BE2C (cell line): ENCODE measurements at places on chromosomes 2 and 18.
A peak's percentile ranks its signal among the peaks of the same experiment; 100 is the strongest.

DNA sequence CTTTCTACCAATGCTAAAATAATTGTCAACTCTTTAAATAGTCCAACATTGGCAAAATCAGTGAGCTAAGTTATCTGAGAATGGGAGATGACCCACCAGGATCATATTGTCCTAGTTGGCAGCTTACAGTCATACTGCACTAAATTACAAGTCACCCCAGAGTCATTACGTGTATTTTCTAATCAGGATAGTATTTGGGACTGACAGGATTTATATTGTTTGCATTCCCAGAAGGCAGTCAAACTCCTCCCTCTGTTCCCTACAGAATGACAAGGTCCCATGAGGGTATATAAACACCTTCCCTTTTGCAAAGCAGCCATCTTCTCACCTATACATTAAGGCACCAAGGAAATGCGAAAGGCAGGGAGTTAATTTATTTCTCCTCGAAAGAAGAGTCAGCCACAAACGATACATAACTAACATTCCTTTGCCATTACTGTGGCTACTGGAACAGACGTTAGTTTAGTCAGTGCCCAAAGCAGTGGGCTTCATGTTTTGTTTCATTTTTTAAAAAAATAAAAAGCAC lies 125.3 kb downstream of the ANTXR1 start:
- no peak for DNase-seq

- no peak for DNase-seq
Observed at GRCh38 chr18:36009214-36009613, 36.7 kb downstream of the RMP24 start.

GRCh38 chr2:222525811-222526210 lies 101.5 kb downstream of the SGPP2 start:
- DNase-seq, result no peak

- no peak for DNase-seq
Observed at GRCh38 chr2:242063436-242063835, 193.9 kb downstream of the RTP5 start.

GRCh38 chr2:86464652-86465051 lies 23.5 kb downstream of the KDM3A start:
- DNase-seq, result no peak

DNA sequence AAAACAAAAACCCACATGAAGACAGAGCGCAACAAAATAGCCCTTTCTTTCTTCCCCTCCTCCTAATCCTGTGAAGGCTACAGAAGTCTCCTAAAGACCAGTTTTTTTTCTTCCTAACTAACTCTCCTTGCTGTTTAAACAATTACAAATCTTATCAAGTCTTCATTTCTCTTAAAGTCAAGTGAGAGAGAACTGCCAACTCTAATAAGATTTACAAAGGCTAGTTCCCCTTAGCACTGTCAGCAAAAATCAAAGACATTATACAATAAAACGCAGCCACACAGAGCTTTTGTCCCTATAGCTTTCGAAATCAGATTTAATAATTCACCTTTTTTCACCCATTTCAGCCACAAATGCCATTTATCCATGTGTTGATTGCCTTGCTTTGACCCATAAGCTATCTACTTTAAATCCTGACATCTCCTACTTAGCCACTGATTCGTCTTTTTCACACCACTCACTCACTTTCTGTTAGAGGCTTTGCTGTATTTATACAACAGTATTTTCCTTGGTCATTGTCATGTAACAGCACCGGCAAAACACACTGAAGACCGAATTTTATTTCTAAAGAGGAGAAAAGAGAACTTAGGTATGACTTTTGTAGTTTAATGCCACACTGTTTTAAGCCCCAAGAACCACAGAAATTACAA lies 5.9 kb downstream of the NRXN1 start:
- no peak for DNase-seq

- DNase-seq, result peak; percentile 61
Observed at GRCh38 chr2:100260712-100261620, 61.3 kb downstream of the LONRF2 start.

- DNase-seq, result no peak
Observed at GRCh38 chr2:121919803-121920202, 164.4 kb downstream of the TSN start.

- DNase-seq, result peak; percentile 65
Observed at GRCh38 chr2:237900891-237901831, 41.7 kb downstream of the RAMP1 start.

GRCh38 chr18:40897884-40898283 lies 1057.2 kb upstream of the PIK3C3 start:
- no peak for DNase-seq

GRCh38 chr18:75070235-75070624 lies 138.7 kb downstream of the PTGR3 start:
- no peak for DNase-seq

- DNase-seq, result no peak
Observed at GRCh38 chr2:36589230-36589630, 8.7 kb downstream of the FEZ2 start.

DNA sequence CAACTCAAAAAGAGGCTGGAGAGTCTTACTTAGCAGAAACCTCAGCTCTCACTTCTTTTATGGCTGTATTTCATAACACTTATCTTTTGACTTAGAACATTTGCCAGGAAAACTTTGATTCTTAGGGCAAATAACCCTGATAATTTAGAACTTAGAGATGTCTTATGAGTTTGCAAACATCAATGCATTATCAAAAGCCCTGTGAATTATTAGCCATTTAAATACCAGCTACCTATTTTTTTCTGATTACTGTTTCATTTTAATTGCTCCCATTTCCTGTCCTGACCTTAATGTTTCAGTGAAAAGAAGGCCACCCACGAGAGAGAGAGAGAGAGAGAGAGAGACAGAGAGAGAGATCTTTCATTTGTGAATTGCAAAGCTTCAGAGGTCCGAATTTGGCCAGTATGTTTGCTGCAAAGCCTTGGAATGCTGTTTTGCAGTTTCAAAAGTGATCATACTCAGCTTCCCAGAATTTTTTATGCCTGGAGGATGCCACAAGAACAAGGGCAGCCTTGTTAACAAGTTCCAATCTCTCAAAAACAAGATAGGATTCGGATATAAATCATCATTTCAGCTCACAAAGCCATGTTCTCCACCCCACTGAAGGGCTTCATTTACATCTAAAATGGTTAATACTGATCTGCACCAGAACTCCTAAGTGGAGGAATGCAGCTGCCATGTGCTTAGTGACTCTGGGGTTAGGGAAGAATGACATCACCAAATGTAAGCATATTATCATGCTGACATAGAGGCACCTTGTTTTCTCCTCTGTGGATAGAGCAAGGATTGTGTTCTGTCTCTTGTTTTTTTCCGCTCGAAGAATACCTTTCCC lies 478.2 kb downstream of the ARHGAP15 start:
- DNase-seq, result no peak

DNA sequence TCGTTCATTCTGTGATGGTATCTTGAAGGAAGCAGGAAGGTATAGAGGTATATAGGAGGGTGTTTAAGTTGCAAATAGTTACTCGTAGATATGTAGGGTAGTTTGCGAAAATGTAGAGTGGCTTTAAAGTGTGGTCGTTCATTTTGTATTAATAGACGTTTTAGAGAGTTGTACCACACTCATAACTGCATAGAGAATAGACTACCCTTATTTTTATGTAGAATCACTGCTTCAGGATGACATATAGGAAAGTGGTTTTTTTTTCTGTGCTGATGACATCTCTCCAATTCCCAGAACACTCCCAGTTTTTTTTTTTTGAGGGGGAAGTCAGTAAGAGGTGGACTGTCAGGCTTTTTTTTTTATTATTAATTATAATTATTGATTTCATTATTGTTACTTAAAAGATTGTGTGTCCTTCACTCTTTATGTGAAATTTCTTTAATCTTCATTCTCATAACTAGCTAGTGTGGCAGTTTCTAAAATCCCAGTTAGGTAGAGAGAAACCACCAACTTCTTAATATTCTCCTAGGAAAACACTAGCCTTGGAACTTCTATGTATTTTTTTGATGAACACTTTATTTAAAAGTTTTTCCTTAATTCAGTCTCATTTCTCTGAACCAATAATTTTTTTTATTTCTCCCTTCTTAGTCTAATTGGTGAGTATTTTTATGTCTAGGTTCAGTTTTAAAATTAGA lies 1.5 kb downstream of the ACTR3 start:
- DNase-seq, result no peak

DNA sequence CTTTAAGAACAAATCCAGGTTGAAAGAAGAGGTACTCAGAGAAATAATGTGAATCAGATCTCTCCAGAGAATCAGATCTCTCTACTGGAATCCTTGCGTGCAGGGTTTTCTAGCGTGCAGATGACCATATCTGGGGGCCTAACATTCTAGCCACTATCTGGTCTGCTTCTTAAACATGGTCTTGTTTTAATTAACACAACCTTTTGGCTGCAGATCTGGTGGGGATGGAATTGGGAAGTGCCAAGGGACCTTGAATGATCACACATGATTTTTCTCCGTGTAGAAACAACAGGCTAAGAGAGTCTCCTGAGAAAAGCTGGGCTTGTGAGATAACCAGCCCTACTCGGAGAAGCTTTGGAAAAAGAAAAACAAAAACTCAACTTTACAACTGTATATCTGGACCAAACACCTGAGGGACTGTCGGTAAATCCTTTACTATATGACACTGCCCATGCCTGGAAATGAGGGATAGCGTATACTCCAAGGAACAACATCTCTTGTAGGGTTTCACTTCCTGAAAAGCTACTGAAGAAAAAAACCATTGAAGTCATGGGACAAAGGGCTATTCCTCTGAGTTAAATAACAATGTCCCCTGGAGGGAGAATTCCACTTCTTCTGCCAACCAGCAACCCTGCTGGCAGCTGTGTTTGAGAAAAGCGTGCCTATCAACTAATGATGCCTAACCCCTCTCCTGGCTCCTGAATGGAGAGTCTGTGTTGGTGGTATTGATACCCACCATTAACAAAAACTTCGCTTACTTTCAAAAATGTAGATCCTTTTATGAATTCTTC lies 171.0 kb upstream of the REV1 start:
- no peak for DNase-seq

- DNase-seq, result no peak
Observed at GRCh38 chr2:112148477-112148876, 10.3 kb downstream of the FBLN7 start.

DNA sequence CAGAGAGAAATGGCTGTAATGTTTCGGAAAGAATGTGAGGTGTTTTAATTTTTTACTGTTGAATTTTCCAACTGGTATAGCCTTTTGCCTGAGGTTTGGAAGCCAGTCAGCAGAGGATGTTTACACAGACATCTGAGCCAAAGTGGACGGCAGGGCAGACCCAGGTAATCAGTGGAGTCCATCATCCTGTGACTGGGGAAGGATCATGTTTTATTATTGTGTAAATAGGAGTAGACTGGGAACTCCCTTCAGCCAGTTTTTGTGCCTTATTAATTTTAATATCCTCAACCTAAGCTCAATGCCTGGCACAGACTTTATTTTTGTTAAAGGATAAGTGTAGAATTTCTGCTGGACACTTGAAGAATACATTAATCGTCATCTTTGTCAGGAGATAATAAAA lies 142.0 kb upstream of the GAREM1 start:
- no peak for DNase-seq

DNA sequence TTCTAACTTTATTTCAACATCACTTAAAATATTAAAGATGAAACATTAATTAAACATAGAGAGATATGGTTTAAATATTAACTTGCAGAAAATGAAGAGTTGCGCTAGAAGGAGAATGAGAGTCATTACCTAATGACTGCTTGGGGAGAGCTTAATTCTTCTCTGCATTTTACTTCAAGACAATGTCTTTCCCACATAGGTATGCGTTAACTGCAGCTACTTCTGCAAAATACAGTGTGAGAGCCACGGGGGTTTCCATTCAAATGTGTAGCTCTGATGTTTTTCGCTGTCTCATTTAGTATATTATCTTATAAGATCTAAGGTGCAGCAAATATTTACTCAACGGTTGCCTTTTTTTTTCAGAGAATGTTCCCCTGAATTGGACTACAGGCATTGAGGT lies 126.7 kb downstream of the TMX3 start:
- DNase-seq, result no peak

DNA sequence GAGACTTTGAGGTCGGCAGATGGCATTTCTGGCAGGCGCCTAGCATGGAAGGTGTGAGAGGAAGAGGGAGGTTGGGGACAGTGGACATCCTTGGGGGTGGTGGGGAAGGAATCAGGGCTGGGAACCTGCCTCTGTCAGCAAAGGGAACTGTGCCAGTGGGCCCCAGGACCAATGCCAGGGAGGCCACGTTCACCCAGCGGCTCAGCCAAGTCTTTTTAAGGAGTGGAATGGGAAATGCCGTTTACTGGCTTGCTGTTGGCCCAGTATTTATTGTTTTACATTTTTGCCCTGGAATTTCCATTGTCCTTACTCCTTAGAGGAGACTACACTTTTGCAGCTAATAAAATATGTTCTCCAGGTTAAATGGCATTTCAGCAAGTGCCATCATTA lies 135.2 kb downstream of the MCFD2 start:
- no peak for DNase-seq
